NCI-H1417 treated with DMSO at 0.1 percent for 48 hours (cell line): ENCODE measurements at places on chromosomes 13 and 19.

- no peak for DNase-seq
These were observed 57.5 kb downstream of the RAP2A start for GRCh38 chr13:97491452-97491851.

DNA sequence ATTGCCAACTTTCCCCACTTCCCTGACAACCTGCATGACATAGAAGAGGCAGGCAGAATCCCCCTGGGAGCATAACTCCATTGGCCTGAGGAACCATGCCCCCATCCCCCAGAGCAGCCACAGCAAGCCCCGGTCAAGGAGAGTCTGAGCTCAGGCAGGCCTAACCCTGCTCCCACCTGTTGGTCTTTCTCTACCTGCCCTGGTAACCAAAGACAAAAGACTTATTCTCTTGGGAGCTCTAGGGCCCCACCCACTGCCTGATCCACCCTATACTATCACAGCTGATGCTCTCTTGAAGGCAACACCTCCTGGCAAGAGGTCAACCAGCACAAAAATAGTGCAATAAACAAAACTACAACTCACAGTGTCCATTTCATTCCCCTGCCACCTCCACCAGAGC, 59.3 kb downstream of the TNFSF13B start:
- no peak for DNase-seq

DNA sequence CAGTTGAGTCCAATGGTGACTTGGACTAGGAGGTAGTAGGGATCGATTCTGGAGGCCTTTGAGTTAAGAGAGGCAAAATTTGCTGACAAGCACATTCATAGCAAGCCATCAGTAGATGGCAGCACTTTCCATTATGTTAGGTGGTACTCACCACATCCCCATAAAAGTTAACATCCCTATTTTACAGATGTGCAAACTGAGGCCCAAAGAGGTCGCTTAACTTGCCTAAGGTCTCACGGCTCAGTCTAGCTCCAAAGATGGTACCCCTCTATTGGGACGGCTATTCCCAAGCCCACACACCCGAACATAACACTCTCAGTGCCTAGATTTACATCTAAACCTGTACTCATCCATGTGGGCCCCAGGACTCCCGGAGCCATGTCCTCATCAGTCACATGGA, 21.5 kb upstream of the FOSB start:
- no peak for DNase-seq

DNA sequence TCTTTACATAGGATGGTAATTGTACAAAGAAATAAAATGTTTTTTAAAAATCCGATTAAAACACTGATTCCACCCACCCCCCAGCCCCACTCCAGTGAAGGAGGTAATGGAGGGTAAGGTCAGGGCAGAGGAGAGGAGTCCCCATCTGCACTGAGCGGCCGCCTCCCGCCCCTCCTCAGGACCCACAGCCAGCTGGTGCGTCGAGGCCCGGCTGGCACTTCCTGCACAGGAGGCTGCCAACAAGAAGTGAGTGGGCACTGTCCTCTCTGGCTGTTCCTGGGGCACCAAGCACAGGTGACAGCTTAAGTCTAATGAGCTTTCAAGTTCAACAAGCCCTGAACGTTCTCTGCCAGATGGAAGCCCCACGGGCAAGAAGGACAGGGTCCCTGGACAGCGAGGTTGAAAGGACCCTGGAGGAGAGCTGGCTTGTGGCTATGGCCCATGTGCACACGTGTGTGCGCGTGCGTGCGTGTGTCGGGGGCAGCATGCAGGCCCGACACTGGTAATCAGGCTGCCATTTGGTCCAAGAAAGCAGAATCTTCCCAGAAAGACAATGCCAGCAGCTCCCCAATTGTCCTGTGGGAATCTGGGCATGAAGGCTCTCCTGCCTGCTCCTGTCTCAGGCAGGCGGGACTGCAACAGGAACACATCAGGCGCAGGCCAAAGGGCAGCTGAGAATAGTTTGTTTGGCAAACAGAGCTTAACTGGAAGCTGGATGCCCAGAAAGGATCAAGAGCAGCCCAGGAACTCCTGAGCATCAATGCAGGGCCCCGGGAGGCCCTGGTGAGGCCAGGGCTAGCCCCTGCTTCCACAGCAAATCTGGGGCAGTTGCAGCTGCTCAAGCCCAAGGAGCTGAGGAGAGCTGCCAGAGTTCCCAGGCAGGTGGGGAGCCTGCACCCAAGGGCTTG, 15.1 kb upstream of the EPHX3 start:
- no peak for DNase-seq

DNA sequence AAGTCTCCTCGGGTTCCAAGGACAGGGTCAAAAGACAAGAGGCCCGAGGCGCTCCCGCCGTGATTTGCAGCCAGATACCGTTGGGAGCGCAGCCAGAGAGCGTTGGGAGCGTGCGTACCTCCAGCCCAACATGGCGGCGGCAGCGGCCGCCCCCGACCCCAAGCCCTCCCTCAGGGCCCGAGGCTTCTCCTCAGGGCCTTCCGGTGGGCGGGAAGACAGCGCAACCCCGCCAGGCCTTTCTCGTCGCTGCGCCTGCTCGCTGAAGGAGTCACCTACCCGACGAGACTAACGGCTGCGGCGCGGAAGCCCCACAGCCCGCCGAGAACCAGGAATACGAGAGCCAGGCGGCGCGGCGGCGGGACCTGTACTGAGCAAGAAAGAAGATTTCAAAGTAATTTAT, 3.2 kb upstream of the ZNF850 start:
- no peak for DNase-seq

GRCh38 chr13:41032691-41033376, 13.7 kb upstream of the ELF1 start:
- DNase-seq, result no peak

DNA sequence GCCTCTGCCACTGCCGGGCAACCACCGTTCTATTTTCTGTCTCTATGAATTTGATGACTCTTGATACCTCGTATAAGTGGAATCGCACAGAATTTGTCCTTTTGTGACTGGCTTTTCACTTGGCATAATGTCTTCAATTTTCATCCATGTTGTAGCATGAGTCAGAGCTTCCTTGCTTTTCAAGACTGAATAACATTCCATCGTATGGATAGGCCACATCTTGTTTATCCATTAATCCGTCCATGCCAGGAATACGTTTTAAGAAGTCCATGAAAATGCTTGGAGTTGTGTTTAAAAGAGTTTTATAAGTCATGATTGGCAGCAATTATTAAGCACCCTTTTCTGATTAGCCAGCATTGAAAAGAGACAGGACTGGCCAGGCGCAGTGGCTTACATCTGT, 53.6 kb upstream of the CLDN10 start:
- DNase-seq, result no peak

DNA sequence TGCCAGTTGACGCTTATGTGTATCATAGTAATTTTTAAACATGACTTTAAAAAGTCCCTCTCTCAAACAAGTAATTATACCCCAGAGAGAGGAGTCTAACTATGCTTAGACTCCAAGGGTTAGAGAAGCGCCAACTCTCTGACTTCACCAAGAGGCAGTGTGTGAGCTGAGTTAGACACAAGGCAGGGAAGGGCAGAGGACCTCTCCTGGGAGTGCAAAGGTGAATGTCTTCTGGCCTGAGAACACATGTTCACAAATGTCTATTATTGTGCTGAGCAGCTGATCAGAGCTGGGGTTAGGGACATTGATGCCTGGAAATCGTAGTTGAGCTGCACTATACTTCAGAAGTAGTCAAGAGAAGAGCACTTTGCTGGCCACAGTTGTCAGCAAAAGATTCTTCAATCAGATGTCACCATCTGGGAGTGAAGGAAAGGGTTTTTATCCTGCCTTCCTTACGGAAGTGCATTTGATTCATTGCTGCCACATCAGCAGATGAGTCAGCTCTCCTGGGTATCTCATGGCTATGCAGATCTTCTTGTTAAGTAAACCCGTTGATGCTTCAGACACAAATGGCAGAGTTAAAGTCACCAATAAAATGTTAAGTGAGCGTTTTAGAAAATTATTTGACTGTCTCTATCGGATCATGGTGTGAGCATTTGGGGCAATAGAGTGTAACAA, 283.2 kb upstream of the ARGLU1 start:
- DNase-seq, result no peak

DNA sequence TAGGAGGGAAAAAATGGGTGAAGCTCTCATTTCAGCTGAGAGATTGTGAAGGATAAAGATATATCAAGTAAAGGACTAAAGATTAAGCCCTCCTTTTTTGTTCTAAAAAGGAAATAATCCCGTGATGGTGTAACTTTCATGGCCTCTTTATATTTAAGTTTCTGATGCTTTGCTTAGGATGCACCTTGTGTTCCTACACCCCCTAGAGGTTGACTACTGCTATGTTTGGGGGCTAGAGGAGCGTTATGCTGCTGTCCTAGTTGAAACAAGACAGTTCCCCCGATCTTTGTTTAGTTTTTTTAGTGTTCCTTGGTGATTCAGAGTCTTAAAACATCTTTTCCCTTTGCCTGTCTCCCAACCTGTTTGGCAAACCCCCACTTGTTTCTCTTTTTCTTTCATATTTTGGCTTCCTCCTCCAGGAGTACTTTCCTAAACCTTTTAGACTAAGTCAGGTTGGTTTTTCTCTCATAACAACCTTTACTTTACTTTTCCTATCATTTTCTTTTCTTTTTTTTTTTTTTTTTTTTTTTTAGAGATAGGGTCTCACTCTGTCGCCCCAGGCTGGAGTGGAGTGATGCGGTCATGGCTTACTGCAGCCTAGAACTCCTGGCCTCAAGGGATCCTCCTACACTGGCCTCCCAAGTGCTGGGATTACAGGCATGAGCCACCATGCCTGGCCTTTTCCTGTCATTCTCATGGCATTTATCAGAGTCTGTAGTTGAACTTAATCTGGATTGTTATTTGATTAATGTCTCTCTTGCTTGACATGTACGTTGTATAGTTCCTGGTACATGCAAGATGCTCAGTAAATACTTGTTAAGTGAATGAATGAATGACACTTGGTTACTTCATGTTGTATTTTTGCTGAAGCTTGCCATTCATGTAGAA, 2.8 kb downstream of the UBA2 start:
- no peak for DNase-seq

DNA sequence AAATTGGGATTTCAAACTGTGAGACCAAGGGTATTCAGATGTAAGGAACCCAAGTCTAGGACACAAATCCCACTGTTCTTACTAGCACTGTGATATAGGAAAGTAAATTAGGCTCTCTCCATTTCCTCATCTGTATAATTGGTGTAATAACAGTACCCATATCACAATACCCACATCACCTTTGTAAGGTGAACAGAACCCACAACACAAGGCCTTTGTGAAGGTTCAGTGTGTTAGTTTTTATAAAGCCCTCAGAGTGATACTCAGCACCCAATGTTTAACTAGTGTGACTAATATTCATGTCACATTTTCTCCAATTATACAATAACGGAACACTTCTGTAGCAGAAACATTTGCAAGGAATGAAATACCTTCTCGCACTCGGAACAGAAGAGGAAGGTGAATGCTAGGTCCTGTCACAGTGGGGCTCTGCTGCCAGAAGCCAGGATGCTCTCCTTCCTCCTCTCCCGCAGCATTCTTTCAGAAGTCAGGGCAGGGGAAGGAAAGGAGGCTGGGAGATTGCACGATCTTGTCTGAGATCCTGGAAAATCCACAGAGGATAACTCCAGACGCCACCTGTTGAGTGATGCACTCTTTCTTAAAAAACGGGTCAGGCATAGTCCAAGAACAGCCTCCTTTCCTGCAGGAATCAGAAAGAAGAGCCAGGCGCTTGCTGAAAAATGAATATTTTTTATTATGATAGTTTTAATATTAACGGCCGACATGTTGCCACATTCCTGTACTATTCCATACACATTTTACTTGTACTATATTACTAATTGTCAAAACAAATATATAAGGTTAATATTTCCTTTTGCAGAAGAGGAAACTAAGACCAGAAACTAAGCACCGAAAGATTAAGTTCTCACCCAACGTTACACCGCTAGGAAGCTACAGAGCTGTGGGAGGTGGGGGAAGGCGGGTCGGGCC, 762 bp downstream of the ZNF45 start:
- DNase-seq, result no peak

GRCh38 chr13:35479038-35479492, 2.6 kb upstream of the MAB21L1 start:
- no peak for DNase-seq

DNA sequence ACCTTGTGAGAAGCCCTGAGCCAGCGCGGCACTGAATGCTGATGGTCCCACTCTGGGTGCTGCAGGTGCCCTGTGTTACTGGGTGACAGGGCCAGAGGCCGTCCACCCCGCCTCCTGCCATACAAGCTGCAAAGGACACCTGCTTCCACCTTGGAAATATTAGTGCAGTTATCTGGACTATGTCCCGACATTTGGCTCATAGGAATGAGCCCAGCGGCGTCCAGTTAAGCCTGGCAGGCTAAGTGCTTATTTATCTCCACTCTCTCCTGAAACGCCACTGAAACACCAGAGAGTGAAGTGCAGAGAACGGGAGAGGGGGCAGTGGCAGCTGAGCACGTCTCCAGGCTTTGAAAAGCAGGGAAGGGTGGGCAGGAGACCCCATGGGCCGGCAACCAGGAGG, 145.8 kb downstream of the KDM4B start:
- DNase-seq, result no peak

- DNase-seq, result no peak
These were observed 24.0 kb downstream of the LDLR start for GRCh38 chr19:11113140-11113708.

GRCh38 chr13:59623206-59623915, 540.4 kb downstream of the DIAPH3 start:
- no peak for DNase-seq

GRCh38 chr13:100648354-100648753, 26.2 kb downstream of the TMTC4 start:
- no peak for DNase-seq

DNA sequence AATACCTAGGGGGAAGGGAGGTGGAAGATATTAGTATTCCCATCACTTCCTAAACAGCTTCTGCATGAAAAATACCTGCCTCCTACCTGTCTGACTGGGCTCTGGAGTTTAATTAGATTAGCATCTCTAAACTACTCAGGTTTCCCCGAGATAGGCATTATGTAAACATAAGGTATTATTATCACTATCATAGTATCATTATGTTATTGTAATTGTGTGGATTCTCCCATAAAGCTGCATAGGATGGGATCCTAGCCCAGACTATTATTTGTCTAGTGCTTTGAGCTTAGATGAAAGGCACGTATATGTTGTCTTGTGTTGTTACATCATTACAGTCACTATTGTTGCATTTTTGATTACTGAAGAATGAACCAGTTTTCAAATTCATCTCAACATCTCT, 115.2 kb upstream of the SOX21 start:
- no peak for DNase-seq
